Activated CD4-positive, alpha-beta T cell treated with anti-CD3 and anti-CD28 coated beads, Interleukin-2, Interleukin-6, amounts not matched to agents 100 ng/mL and 50 ng/mL, durations not matched to agents 16 hours and 8 hours (primary cell): ENCODE measurements at places on chromosomes 5 and 9.

DNA sequence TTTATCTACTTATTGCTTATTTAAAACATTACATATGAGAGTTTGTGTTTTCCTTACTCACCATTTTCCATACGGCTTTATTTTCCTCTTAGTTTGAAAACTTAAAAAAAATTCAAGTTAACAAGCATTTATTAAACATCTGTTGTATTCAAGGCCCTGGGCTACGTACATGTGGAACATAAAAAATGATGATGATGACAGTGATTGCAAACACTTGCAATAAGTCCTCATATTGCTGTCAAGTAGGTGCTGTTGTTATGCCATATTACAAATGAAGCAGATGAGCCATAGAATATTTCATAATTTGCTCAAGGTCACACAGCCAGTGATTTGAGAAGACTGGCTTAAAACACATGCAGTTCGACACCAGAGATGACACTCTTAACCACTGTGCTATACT, 180.6 kb downstream of the COMMD10 start:
- DNase-seq = no peak

DNA sequence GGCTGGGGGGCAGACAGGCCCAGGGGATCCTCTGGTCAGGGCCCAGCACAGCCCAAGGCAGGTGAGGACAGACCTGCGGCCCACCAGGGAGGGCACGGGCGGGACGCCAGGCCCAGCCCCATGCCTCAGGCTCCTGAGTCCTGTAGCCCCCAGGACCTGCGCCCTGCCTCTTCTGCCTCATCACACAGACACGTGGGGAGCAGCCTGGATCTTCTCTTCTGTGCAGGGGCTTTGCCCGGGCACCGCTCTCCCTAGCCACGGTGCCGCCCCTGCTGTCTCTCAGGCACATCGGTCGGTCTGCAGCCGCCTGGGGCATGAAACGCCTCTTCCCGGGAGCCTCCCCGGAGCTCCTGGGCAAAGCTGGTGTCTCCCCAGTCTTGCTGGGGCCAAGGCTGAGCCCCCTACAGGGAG, 40.2 kb upstream of the EGFL7 start:
- no peak for DNase-seq

DNA sequence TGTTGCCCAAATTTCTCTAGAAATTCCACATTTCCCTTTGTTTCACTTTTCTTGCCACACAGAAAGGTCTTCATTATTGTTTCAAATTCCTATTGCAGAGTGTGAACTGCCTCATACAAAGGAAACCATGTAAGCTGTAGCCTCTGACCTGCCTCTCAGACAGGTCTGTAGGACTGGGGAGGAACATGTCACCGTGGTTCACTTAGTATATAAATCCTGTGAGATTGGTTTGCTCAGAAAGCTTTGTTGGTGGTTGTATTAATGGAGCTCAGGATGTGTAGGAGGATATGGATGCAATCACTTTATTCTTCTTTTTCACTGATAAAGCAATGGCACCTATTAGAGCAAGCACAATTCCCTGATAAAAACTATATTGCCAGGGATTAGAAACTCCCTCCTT, 4.2 kb downstream of the SGCD start:
- no peak for DNase-seq

- no peak for DNase-seq
These were observed 78.4 kb downstream of the ZNF354C start for GRCh38 chr5:179138568-179138925.

- DNase-seq = no peak
These were observed 133.1 kb upstream of the CDH12 start for GRCh38 chr5:22986281-22986680.

DNA sequence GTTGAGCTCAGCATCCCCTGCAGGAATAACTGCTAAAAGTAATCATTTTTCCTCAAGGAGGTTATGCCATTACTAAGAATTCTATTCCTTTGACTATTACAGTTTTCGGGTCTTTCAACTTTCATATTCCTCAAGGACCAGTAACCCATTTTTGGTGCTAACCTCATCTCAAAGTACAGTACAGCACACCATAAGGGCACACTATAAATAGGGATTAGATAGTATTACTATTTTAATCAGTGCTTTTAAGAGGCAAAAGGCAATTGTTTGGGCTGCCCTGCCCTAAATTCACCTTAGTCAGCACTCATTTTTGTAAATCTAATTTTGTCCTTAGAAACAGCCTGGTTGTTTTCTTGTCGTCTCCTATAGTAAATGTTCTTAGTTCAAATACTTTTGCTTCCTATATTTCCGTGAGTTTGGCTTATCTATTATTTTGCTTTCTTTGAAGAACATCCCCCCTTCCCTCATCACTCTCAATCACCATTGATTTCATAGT, 13.6 kb upstream of the GARNL3 start:
- DNase-seq = no peak

DNA sequence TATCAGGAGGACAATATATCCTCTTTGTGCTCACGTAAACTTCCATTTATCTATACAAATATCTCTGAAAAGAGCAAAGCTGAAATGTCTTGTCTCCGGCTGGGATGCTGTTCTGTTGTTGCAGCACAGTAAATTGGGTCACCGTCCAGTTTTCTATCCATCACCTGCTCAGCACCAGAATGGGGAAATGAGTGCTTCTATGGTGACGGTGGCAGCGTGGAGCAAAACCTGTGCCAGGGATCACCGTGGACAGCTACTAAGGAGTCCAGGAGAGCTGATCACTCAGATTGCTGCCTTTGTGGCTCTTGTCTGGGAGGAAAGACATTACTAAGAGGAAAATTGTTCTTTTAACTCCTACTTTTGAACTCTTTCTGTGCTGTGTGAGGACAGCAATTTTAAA, 531.6 kb downstream of the PSAT1 start:
- no peak for DNase-seq

- peak; percentile 89 for DNase-seq
These were observed 42.9 kb upstream of the SUB1 start for GRCh38 chr5:32542216-32543059.

- no peak for DNase-seq
These were observed 378.8 kb downstream of the OSTF1 start for GRCh38 chr9:75467142-75467541.

DNA sequence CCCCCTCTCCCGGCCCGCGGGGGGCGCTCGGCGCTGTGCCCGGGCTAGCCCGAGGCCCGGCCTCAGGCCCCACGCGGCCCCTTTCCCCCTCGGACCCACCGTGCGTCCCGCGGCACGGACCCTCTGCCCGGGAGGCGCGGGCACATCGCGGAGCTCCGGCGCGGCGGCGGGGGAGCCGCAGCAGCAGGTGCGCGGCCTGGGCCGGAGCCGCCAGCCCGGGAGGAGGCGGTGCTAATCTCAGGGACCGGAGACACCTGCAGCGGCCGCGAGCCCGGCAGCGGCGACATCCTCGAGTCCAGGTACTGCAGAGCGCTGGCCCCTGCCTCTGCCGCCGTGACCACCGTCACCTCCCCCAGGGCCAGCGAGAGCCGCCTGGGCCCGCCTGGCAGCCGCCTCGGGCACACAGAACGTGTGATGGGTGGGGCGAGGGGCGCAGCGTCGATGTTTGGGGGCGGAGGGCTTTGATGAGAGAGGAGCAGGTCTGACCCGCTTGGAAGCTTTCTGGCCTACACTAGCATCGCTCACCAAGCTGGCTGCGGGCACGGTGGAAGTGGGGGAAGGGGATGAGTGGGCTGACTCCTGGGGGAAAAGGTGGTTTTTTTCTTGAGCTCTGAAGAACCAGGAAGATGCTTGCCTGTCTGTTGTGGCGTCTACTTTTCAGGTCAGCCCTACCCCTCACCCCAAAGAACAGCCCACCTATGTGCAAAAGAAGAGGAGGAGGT, 524 bp downstream of the CYFIP2 start:
- DNase-seq = peak; percentile 60

GRCh38 chr9:94097788-94098414, 13.6 kb downstream of the PTPDC1 start:
- no peak for DNase-seq

GRCh38 chr9:135289081-135289491, 190.5 kb upstream of the PPP1R26 start:
- no peak for DNase-seq

GRCh38 chr9:134545543-134546245, 95.9 kb upstream of the COL5A1 start:
- DNase-seq = no peak

GRCh38 chr5:173736923-173737412, 120.5 kb upstream of the BOD1 start:
- DNase-seq = no peak

DNA sequence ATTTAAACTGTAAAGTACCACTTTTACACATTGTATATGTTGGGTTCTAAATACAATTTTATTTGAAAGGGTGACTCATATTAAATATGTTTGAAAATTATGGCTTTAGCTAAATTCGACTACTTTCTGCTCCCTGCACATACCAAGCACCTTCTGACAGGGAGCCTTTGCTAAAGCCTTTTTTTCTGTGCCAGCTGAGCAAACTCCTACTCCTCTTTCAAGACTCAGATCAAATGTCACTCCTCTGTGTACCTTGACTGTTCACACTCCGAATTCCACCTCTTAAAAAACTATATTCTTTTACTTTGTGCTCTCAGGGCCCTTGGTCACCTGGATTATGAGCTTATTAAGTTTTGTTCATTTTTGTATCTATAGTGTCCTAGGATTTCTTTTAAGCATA, 6.5 kb upstream of the OXCT1 start:
- no peak for DNase-seq

GRCh38 chr5:158153508-158153907, 294.6 kb upstream of the CLINT1 start:
- no peak for DNase-seq

DNA sequence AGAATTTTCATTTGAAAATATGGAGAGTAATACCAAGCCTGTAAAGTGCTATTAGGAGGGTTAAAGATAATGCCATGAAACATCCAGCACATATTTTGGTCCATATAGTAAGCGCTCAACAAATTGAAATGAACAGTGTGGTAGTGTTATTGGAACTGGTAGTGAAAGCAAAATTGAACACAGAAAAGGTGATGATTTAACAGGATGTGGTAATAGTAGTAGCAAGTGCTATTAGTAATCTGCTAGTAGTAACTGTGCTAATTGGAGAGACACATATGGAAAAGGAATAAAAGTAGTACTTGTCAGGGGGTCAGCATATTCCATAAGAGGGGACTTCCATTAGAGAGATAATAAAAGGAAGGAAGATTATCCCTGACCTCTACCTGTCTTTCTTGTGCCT, 187.3 kb downstream of the HTR1A start:
- DNase-seq = no peak

GRCh38 chr9:128246471-128246870, 29.3 kb downstream of the GOLGA2 start:
- no peak for DNase-seq

GRCh38 chr5:141878186-141878710, at the start of gene PCDH1:
TSS of gene PCDH1 (minus strand) at chr5:141878410. CDS start at chr5:141878262, 148 bp downstream.
- DNase-seq = no peak

DNA sequence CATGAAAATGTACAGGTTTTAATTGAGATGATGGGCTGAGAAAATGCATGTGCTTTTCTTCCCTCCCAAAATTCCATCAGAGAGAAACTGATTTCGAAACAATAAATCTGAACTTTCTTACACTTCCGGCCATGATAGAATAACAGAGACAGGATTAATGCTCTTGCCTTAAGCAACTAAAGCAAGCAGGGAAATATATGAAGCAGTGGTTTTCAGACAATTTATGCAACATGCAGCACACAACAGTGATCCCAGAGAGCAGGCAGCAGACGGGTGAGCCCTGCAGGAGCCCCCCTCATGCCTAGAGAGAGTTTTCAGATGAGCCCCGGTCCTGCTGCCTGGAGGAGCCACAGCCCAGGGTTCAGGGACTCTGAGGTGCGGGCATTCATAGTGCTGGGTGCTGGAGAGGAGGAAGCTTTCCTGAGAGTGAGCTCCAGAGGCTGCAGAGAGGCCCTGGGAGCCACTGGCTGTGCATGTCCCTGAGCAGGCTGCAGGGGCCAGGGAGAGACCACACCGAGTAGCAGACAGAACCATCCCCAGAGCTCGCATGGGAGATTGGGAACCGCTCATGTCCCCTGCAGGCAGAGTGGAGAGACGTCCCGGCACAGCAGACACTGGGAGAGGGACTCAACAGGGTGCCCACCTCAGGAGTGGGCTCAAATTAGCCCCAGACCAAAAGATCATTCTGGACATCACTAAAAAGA, 143.5 kb downstream of the OLFM1 start:
- no peak for DNase-seq

- no peak for DNase-seq
These were observed 116.6 kb upstream of the HMHB1 start for GRCh38 chr5:143695244-143695864.

DNA sequence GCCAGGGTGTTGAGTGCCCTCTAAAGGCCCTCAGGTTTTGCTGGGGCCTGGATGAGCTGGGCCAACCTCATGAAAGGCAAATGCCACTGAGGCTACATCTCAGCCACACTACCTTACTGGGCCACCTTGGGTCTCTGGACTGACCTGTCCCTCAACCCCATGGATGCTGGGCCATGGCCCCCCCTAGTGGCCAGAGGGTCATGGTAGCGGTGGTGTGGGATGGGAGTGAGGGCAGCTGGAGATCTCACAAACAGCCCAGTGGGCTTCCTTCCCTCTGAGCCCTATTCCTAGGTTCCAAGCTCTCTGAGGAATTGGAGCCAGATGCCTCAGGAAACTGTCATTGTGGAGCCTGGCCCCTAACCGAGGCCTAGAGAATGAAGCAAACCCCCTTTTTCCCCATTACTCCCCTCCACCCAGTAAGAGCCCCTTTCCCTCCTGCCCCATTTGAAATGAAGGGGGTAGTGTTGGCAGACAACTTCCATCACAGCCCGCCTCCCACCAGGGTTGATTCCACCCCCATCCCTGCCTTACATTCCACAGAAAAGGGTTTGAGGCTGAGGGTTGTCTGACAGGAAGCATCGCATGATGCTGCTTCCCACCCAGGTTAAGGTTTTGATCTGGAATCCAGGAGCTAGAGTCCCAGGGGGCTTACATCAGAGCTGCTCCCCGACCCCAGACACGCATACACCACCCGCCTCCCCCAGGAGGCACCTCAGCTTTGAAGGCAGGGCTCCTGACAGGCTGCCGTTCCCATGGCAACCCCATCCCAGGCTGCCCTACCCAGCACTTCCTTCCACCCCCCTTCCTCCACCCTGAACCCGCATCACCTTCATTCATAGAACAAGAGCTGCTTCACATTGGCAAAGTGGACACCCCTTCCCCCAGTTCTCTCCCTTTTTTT, 63.9 kb downstream of the PCDH1 start:
- peak; percentile 60 for DNase-seq

DNA sequence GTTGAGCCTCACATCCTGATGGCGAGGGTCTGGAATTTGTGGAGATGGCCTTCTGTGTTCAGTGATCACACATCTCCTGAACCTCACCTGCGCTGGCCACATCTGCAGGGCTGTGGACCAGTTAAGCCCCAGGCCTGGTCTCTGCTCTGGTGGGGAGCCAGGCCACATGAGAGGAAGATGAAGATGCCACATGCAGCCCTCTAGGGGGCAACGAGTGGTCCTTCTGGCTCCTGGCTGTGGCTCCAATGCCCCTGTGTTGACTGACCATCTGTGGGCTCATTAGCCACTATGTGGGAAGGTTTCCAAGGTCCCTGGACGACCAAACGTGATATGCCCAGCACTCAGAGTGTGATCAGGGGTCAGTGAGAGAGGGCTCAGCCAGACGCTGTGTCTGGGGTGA, 203.0 kb downstream of the HSPA4 start:
- no peak for DNase-seq

GRCh38 chr5:172207511-172207910, 13.5 kb downstream of the EFCAB9 start:
- no peak for DNase-seq
